ENCODE measurements at places on chromosomes 2 and 18.
A peak's percentile ranks its signal among the peaks of the same experiment; 100 is the strongest.

- no peak for DNase-seq
These were observed 18.1 kb downstream of the TIMM21 start for GRCh38 chr18:74166386-74166785.

DNA sequence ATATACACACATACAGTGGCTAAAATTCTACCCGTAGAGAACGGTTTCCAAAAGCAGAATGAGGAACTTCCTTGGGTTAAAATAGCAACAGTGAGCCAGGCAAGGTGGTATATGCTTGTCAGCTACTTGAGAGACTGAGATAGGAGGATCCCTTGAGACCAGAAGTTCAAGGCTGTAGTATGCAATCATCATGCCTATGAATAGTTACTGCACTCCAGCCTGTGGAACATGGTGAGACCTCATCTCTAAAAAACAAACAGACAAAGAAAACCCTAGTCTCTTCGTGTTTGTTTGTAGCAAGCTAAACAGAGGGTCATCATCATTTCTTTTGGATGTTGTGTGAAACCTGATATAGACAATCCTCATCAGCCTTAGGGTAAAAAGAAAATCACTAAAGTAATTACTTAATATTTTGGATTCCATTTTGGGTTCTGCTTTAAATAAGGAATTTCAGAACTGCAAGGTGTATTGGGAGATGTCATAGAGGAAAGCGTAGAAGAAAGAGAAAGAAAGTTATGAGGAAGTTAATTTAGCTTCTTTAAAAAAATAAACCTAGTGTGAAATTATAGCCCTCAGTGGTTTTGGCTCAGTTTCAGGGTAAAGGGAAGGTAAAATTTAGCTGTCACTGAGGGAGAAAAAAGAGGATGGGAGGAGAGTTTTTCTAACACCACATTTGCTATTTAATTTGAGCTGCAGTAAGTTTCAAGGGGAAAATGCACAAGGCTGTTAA, 46.5 kb downstream of the PLEK start:
- DNase-seq = no peak

DNA sequence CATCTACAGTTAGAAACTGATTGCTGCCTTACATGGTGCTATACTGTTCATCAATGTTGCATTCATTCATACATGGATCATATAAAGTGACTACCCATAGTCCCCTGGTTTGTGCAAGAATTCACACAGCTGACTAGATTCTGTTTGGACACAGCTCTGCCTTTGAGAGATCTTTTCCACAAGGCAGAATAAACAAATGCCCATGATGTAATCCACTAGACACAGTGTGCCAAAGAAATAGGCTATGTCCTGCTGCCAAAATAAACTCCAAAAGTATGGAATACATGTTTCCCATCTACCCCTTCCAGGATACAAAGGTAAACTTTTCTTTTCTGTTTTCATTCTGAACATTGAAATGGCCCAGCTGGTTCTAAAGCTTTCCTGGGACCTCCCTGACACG, 269.4 kb upstream of the CHAC2 start:
- DNase-seq = peak; percentile 24

DNA sequence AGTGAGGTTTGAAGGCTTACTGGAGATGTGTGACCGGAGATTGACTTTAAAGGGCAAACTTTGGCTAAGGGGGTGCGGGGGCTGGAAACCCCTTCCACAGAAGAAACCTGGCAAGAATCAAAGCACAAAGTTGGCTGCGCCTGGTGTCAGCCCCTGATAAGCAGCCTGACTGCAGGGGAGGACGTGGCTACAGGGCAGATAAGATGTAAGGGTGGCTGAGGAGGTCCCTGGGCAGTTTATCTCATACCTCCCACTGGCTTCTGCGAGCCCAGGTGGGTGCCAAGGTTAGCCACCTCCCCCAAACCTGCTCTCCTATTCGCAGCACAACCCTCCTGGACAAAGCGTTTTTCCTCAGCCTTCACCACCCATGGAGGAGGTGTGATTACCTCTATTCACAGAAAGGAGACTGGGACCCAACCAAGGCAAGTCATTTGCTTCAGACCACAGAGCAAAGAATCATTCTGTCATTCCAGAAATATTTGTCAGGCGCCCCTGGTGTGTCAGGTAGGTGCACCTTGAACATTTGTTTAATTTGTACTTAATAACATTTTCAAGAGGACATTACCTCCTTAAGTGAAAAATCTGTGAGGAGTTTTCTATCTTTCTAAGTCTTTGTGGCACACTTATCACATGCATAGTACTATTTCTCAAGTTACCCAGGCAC, 73.1 kb upstream of the IL1R1 start:
- DNase-seq = no peak

- DNase-seq = no peak
These were observed 91.6 kb downstream of the ASB1 start for GRCh38 chr2:238518172-238518820.

GRCh38 chr2:23465936-23466335, 81.0 kb downstream of the KLHL29 start:
- DNase-seq = no peak

DNA sequence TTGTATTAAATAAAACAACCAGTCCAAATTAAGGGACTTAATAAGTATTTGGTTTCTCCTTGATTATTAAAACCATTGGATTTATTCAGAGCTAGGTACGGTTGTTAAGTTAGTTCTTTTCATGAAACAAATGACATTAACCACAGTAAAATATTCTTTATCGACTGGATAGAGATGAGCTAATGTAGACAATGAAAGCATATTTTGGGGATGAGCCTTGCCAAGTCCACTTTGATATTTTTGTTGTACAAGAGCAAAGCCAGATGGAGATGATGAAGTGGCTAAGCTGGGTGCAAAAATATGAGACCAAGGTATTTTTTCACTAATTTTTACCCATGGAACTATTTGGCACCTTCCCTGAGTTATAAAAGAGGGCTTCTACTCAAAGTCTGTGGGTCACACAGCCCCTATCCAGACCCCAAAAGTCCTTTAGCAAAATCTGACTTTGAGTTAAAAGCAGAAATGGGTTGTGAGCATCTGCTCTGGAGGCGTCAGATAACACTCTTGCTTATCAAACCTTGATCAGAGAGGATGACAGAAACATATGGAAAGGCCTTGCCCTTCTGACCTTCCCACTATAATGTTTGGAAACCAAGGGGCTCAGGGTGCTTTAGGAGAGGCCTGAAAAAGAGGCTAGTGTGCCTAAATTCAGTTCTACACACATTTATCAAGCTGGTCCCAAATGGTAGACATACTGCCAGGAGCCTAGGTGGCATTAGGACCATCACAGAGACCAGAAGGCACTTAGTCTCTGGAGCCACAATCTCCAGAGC, 456.8 kb downstream of the MTX2 start:
- no peak for DNase-seq

GRCh38 chr2:37652199-37652640, 19.2 kb downstream of the CDC42EP3 start:
- peak; percentile 82 for DNase-seq

Data from non-pigmented ciliary epithelial cell (primary cell).